HS-27A (cell line): ENCODE measurements at places on chromosomes 2 and 18.

- no peak for DNase-seq
Measured at GRCh38 chr2:11822746-11823451, 76.5 kb downstream of the LPIN1 start.

DNA sequence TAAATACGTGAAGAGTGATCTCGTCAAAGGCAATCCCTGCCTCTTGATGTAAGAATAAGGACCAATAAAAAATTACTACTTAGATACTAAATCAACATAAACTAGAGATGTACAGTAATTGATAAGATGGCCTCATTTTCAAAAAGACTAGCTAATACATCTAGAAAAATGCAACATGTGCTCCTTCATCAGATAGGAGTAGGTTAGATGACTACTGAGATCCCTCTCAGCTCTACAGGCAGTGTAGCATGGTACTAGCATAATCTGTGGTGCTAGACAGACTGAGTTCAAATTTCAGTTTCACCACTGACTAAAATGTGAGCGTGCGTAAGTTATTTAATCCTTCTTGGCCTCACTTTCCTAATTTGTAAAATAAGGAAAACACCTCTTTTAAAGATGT is 82.6 kb upstream of the FRZB start:
- DNase-seq = no peak

DNA sequence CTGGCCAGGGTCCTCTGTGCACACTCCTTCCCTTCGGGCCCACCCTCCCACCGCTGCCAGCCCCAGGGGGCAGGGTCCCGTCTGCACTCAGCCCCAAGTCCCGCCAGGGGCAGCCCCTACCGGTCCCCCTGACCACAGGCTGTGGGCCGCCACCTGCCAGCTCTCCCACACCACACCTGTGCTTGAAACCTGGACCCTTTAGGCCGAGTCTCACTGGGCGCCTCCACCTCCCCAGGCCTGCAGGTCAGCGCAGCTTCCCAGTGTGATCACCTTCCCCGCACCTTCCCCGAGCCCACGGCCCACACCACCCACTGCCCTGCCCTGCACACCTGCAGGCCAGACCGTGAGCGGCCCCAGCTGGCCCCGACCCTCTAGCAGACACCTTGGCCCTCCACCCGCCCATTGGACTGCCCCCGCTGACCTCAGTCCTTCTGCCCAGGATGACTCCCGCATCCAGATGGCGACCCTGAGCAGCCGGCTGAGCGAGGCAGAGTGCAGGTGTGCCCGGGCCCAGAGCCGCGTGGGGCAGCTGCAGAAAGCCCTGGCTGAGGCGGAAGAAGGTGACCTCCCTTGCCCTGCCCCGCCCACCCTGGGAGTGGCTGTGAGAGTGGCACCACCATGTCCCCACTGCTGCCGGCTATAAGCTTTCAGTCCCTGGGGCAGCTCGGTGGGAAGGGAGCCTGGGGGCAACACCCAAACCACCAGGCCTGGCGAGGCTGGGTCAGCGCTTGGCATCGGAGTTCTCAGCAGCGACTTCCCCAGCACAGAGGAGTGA is 31.3 kb upstream of the SNED1 start:
- DNase-seq = no peak

DNA sequence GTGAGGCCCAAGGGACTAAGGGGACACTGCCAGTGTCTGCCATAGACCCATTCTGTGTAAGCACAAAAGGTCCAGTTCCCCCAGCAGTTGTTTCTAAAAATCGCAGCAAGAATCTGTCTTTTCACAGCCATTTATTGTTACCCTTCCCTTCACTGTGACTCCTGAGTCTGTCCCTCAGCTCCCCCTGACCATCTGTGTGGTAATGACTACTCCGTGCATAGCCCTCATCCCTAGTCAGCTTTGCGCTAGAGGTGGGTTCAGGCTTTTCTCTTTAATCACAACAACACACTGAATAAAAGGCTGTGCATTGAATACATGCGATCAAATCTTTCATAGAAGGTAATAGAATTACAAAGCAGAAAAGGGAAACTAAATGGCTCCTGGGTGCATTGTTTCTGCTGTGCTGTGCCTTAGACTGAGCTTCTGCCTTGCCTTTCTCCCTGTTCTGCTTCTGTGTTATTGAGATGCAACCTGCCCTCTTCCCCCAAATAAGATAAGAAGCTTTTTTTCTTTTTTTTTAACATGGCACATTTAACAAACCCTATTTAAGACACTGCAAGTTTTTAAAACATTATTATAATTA is 836.0 kb upstream of the CDH2 start:
- no peak for DNase-seq

DNA sequence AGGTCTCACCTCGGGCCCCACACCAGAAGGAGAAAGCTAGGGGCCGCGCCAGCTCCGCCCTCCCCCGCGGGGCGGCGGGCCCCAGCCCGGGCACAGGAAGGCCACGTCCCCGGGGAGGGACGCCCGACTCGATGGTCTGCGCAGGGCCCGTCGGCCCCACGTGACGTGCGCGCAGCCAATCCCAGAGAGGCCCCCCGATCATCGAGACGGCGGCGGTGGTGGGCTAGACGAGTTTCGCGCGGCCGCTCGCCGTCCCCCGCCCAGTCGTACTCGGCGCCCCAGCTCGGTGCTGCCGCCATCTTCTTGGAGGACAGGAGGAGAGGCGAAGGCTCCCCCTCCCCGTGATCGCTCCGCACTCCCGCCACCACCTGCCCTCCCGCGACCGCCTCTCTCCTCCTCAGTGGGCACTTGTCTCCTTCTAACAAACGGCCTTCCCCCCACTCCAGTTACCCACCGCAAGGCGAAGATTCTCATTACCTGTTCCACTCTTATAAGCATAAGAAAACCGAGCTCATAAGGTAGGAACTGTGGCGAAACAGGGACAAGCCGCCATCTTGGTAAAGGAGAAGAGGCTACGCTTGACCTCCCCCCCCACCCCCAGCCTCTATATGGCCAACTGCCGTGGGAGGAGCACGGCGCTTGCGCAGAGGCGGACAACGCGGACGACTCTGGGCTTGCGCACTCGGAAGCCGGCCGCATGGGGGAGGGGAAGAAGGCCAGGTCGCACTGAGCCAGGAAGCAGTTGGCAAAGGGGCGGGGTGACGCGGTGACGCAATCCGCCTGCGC is at the start of gene HDLBP:
TSS of gene HDLBP (minus strand) at position 580 of the 786 bp plus-strand sequence. CDS start 48,803 bp downstream, outside the sequence.
- DNase-seq = peak; percentile 64

DNA sequence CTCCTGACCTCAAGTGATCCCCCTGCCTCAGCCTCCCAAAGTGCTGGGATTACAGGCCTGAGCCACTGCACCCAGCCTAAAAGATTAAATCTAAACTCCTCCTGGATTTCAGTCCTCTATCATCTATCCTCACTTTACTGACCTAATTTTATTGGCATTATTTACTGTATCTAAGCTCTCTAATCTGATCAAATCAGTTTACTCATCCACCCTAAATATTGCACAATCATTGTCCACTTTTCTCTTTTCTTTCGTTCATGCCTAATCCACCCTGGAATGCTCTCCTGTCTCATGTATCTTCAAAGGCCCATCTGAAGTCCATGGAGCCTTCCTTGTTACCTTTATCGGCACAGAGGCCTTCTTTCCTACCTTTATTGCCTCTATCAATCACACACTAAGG is 31.6 kb upstream of the GPR155 start:
- no peak for DNase-seq

DNA sequence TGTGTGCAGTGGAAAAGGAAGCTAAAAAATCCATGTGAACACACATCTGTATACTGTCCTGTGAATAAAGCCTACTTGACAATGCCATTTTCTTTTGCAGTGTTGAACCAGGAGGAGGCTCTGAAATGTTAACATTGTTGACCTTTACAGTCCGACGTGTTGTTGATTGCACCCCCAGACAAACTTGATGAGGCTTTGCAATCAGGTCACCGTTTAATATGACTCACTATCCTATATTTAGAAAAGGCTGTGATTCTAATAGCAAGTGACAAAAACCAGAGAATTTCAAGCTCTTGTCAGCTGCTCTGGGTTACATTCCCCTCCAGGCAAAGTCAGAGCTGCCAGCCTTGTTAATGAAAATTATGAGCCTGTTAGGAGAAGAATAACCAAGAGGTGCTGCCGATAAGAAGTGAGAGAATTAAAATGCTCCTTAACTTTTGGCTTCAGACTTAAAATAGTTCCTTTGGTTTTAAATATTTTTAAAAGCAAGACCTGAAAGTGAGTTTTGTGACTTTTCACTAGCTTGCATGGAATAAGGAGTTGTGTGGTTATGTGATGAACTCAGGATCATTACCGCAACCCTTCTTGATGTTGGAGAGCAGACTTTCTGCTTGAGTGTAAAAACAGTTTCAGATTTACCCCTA is 162.1 kb downstream of the QPCT start:
- no peak for DNase-seq

GRCh38 chr2:216554286-216554685 is 55.6 kb downstream of the RPL37A start:
- no peak for DNase-seq

DNA sequence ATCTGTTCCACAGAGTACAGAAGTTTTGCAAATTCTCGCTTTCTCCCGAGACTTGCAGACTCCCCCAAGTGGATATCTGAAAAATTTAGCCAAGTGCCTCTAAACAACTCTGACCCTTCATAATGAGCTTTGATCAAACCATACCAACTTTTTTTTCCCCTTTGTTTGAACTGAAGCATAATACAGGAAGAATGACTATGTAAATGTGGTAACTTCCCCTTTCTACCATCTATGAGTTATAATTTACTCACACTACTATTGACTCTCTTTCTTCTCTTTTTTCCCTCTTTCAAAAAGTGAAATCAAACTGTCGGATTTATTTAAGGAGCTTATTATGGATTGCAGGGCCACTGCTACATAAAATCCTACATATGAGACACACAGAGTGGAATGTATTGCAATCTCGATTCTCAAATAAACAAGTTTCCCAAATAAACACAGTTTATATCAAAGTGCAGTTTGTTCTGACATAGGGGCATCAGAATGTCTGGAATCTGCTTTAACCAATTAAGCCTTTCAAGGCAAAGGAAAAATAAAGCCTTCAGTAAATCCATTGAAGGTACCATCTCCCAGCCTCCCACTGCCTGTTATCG is 1.4 kb upstream of the ZNF804A start:
- DNase-seq = no peak

GRCh38 chr18:76530846-76531245 is 35.8 kb upstream of the ZNF516 start:
- DNase-seq = no peak

- no peak for DNase-seq
Measured at GRCh38 chr2:100632759-100633158, 70.0 kb downstream of the PDCL3 start.

- DNase-seq = no peak
Measured at GRCh38 chr18:39232937-39233336, 1667.3 kb upstream of the CELF4 start.
